ENCODE measurements at places on chromosomes 2 and 18.

- DNase-seq = no peak
These were observed 103.7 kb downstream of the NCK2 start for GRCh38 chr2:105848367-105848766.

DNA sequence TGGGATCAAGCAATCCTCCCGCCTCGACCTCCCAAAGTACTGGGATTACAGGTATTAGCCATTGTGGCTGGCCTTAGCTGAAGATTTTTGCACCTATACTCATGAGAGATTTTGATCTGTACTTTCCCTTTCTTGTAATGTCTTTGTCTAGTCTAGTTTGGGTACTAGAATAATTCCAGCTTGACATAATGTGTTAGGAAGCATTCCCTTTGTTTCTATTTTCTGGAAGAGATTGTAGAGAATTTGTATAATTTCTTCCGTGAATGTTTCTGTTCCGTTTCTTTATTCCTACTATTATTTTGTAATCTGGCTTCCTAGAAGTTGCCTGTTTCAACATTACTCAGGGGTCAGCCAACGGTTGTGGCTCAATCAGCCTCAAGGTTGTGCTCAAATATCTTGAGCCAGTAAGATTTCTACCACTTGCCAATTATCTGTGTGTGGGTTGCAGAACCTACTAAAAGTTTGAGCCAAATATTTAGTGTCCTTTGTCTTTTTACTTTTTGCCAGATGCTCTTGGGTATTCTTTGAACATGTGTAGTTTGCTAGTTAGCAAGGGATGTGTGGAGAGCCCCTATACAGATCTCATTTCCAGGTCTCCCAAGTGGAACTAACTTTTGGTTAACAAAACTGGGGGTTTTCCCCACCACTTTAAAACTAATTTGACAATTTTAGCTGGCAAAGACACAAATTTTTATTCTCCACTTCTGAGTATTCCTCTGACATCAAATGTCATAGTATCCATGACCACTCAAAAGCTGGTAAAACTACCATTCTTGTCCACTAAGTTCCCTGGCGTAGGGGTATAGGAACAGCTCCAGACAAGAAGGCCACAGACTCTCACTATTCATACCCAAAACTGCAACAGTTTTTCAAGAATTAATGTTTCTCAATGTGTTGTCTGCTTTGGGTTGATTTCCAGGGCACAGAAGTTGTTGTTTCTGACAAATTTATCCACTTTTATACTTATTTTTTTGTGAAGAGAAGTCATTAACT lies 42.8 kb upstream of the BAZ2B start:
- DNase-seq = no peak

DNA sequence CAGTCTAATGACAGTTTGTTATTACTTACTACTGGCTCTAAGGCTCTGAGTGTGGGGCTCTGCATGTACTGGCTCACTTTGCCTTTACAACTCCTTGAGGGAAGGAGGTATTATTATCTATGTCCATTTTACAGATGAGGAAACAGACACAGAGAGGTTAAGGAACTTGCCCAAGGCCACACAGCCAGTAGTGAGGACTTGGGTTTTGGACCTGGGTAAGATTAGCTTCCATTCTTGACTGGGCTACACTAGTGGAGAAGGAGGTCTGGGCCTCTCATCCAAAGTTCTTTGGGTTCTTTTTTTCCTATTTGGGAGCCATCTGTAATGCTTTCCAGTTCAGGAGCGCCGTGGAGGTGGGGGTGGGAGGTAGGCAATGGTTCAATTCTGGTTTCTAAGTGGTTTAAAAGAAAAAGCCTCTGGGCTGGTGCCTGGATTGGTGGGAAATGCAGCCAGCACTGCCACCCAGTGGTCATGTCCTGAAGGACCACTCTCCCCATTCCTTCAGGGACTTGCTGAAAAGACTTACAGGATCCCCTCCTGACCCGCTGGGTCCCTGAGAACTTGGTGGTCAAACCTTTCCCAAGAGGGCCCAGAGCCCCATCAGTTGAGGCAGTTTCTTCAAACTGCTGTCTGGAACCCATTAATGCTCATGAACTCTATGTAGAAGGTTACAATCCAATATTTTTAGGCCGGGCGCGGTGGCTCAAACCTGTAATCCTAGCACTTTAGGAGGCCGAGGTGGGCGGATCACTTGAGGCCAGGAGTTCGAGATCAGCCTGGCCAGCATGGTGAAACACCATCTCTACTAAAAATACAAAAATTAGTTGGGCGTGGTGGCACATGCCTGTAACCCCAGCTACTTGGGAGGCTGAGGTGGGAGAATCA lies 38.6 kb upstream of the NOTO start:
- peak; percentile 41 for DNase-seq

DNA sequence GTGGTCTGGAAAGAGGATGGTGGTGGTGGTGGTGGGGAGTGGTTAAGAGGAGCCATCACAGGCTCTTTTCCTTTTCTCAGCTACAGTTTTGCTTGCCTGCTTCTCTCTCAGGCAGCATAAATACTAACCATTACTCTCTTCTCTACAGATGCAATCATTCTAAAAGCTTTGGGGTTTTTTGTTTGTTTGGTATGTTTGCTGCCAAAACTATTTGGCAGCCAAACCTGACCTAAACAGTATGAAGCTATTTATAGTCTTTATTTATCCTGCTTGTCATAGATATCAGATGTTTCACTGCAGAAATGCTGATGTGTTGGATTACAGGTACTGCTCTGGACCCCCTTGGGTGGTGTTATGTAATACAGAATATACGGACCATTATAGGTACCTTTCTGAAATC lies 15.3 kb downstream of the SIX3 start:
- DNase-seq = no peak

DNA sequence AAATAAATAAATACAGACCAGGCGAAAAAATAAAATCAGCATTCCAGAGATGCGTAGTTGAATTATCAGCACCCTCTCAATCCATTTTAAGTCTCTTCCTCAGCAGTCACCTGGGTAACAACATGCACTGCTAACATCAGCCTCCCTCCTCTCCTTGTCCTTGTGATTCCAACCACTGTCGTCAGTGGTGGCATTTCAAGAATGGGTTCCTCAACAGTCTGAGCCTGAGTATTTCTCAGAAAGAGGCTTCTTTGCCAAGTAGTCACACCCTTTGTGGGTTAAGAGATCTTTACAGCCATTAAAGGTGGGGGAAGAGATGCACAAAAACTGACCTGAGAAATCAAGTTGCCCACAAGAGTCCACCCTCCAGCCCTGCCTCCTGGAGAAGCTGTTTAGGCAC lies 39.0 kb downstream of the NOL10 start:
- DNase-seq = no peak
